ENCODE measurements at places on chromosomes 7 and 10.
A peak's percentile ranks its signal among the peaks of the same experiment; 100 is the strongest.

- DNase-seq, result no peak
Measured at GRCh38 chr10:111590703-111591102, 513.9 kb downstream of the ADRA2A start.

- DNase-seq, result no peak
Measured at GRCh38 chr10:8424555-8425211, 370.2 kb downstream of the GATA3 start.

GRCh38 chr7:53048638-53049037 lies 13.2 kb downstream of the POM121L12 start:
- DNase-seq, result no peak

DNA sequence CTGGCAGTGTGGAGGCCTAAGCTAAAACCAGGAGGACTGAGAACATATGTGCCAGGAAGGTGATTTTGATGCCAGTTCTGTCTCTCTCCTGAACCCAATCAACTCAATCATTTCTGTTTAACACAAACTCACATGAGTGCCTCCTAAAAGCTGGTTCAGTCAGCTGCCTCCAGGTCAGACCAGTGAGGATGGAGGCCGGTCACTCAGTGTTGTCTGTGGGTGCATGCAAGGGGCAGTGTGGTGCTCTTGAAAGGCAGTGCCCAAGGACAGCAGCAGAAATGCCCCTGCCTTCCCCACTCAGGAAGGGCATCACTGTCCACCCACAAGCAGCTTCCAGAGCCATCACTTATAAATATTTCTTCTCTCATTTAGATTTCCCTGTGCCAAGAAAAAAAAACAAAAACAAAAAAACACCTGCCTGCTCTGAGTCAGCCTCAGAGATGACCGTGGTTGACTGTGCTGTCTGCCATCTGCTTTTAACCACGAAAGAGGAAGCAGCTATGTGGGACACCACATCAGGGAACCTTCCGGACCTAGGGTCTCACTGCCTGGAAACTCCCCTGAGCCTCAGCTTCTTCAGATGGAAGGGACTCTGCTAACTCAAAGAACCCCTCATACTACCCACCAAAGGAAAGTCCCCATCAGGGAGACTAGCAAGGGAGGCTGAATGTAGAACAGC lies 39.1 kb downstream of the VOPP1 start:
- peak; percentile 60 for DNase-seq

- no peak for DNase-seq
Measured at GRCh38 chr10:99565166-99565565, 32.4 kb downstream of the NKX2-3 start.

- DNase-seq, result no peak
Measured at GRCh38 chr10:62735464-62736167, 68.9 kb upstream of the ADO start.

GRCh38 chr7:116443101-116443523 lies 56.4 kb upstream of the CAV2 start:
- no peak for DNase-seq

- no peak for DNase-seq
Measured at GRCh38 chr7:16051561-16052255, 365.2 kb upstream of the MEOX2 start.

- no peak for DNase-seq
Measured at GRCh38 chr10:48444266-48444665, 137.8 kb downstream of the MAPK8 start.

GRCh38 chr10:123044391-123044790 lies 35.6 kb downstream of the ACADSB start:
- no peak for DNase-seq

DNA sequence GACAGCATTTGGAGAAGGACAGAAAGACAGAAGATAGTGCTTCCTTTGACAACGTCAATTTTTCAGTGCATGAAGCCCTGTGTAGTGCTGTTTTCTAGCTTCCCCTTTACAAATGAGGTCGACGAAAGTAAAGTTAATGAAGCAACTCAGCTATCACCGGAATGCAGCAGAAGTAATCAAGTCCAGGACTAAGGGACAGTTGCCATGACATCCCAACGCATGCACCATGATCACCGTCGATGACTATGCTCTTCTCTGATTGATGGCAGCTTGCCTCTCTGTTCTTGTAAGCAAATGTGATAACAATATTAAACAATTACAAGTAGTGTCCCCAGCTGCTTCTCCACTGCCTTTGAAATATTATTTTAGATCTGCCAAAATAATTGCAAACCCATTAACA lies 205.8 kb downstream of the FRMD4A start:
- no peak for DNase-seq

DNA sequence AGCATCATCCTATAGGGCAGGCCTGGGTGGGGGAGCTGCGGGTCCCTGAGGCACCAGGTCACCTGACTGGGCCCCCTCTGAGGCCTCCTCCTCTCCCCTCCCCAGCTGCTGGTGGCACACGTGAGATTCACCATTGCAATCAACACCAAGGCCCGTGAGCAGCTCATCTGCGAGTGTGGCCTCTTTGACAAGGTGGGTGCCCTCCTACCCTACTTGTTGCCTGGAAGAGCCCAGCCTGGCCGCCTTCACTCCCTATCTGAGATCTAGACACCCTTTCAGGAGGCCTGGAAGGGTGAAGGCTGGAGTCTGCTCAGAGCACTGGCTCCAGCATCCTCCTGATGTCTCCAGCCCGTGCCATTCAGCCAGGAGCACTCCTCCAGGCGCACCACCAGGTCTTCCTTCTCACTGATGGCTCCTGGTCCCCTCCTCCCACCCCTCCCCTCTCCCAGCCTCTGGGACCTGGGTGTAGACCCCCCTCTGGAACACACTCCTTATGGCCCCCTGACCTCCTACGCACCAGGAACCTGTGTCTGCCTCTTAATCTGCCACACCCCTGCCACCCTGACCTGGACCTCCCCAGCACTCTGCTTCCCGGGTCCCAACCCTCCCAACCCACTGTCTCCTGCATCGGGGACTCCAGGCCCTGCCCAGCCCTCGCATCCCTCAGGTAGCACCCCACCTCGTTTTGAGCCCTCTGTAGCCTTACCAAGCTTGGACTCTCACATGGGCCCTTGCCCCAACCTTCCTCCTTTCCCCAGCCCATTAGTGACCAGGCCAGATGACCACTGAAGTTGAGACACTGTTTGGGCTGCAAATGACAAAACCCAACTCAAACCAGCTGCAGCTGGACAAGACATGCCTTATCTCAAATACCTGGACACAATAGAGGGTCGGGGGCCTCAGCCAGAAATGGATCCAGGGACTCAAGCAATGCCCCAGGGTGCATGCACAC lies 67.5 kb downstream of the ALOX5 start:
- no peak for DNase-seq

- no peak for DNase-seq
Measured at GRCh38 chr10:85919491-85920021, 447.0 kb downstream of the GRID1 start.

- no peak for DNase-seq
Measured at GRCh38 chr7:20896996-20897395, 110.3 kb upstream of the SP8 start.

GRCh38 chr10:132942101-132943057 lies at the start of gene CFAP46:
CFAP46 (minus strand) TSS chr10:132942570; CDS start chr10:132942484, 86 bp downstream.
- no peak for DNase-seq

DNA sequence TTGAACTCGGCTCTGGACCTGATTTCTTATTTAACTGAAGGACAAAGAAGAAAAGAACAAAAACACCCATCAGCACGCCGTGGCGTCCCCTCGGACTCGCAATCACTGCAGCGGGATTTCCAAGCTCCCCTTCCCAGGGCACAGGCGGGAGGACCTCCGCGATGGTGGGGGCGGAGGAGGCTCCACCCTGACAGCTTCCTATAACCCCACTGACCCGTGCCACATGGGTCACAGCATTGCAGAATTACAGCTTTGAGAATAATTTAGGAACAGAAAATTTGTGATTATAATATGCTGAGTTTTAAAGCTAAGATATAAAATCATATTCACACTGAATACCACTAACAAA lies 129.7 kb upstream of the SEC61G start:
- no peak for DNase-seq

DNA sequence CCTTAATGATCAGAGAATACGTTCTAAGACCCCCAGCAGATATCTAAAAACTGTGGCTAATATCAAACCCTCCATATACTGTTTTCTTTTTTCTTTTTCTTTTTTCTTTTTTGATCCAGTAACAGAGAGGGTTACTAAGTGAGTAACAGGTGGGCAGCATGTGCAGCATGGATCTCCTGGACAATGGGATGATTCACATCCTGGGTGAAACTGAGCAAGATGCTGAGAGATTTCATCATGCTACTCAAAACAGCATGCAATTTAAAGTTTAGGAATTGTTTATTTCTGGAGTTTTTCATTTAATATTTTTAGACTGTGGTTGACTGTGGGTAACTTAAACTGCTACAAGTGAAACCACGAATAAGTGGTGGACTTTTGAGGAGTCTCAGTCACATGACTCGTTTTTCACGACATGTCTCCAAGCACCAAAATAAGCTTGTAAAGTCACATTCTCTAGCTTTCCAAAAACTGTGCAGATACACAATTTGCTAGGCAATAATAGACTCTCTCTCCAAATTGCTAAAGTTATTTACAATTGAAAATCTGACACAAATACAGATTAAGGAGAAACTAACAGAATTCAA lies 716.2 kb downstream of the NXPH1 start:
- no peak for DNase-seq

DNA sequence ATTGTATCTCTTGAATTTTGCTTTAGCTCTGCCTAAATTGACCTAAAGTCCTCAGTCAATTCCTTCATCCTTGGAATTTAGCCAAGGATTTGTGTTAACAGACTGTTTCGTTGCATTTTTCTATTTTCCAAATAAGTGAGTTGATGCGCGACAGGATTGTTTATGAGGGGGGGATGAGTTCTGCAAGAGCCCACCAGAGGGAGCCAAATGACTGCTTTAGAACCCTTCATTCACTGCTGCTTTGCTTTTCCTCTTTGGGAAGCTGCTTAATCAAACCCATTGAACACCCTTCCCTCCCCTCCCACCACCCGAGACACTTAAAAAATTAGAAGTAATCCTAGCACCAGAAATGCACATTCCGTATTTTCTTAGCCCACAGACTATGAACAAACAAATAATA lies 33.7 kb upstream of the PTF1A start:
- DNase-seq, result peak; percentile 20

GRCh38 chr10:119103903-119104653 lies at the start of gene DENND10:
DENND10 (plus strand) TSS chr10:119104113; CDS start chr10:119104143, 30 bp downstream.
- peak; percentile 65 for DNase-seq

- no peak for DNase-seq
Measured at GRCh38 chr10:2980791-2981360, 86.5 kb upstream of the PFKP start.

- no peak for DNase-seq
Measured at GRCh38 chr7:132654150-132654549, 77.9 kb upstream of the PLXNA4 start.

GRCh38 chr7:136058546-136058945 lies 81.4 kb upstream of the MTPN start:
- no peak for DNase-seq

- no peak for DNase-seq
Measured at GRCh38 chr7:157499835-157500153, 163.0 kb downstream of the DNAJB6 start.

DNA sequence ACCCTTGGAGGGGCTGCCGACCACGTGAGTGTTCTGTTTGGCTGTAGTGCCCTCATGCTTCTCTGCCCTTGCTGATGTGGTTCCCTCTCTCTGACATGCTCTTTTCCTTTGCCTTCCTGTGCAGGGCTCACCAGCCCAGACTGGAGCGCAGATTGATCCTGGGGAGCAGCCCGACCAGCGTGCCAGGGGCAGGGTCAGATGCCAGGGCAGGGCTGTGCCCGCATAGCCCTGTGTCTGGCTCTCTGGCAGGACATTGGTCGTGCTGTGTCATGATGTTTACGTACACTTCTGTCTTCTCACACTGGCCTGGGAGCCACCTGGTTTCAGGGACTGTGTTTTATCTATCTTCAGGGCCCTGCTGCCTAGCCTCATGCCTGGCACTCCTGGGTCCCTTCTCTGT lies 300.8 kb downstream of the CAMK1D start:
- DNase-seq, result no peak

DNA sequence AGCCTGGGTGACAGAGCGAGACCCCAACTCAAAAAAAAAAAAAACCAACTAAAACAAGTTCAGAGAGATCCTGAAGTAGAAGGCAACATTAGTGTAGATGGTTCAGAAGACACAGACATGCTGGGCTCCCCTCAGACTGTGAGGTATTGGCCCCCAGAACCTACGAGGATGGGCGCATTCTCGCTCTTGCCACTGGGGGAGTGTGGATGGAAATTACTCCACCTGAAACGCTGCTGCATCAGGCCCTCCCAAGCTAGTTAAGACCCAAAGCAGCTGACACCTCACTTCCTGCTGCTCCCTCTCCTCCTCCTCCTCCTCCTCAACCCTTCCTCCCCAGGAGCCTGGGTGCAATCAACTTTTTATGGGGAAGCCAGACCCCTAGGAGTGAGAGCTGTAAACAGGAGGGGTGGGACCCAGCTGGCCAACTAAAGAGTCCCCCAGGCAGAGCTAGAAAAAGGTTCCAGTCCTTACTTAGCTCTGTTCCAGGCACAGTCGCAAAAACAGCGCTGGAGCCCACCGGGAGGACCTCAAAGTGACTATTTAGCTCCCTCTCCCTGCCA lies 7.4 kb downstream of the SH3PXD2A start:
- no peak for DNase-seq

GRCh38 chr10:123761038-123761428 lies 94.9 kb downstream of the GPR26 start:
- DNase-seq, result no peak

DNA sequence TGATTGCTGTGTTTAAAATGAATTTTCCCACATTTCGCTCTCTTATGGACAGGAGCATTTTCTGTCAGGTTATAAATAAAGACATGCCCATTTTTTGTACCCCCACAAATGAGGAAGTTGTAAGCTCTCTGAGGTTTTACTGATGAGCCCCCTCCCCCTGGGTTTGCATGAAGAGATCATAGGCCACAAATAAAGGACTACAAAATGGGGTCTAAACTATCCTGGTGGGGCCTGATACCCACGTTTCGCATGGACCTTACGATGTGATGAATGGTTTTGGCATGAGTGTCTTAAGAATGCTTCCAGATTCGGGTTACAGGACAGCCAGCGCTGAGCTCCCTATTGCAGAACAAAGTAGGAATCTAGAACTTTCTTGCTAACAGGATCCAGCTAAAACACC lies 5.8 kb downstream of the IKZF1 start:
- no peak for DNase-seq

GRCh38 chr10:78798976-78799730 lies 269.6 kb upstream of the ZMIZ1 start:
- no peak for DNase-seq

DNA sequence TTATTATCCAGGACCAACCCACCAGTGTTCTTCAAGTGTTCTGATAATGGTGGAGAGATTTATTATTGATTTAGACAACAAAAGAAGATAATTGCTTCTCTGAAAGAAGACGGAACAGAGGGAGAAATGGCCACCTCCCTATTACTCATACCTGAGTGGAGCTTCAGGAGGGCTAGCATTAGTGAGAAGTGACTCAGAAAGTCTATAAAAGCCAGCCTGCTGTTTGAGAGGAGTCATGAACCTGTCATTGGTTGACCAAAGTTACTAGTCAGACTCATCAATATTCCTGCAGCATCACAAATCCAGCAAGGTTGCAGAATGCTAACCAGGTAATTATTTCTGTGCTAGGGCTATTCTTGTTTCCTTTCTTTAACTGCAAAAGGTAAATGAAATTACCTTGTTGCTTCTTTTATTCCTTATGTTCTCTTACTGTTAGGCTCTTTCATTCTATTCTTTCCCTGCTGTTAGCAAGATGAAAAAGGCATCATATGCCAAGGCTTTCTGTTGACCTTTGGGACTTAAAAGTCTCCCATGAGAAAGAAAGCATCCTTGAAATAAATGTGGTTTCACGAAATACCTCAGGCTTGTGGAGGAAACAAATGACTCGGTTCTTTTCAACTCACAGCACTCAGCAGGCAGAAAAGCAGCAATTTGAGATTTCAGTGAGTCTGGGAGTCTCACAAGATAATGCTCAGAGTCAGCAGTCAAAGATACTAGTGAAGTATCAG lies 256.4 kb upstream of the PHYHIPL start:
- no peak for DNase-seq
